ENCODE measurements at places on chromosomes 13 and 19. TPM values are rescaled to one million over a fixed set of nuclear protein-coding genes. Genes with fewer than 3 reads are reported as not detected.
A peak's percentile ranks its signal among the peaks of the same experiment; 100 is the strongest.

GRCh38 chr13:21717817-21718216 is 46.9 kb downstream of the FGF9 start:
- no peak overlapping the region for H3K4me3 ChIP-seq
- H3K36me3 ChIP-seq: no peaks in the 10 kb centered on the region
- no peaks in the 10 kb centered on the region for H3K27me3 ChIP-seq

DNA sequence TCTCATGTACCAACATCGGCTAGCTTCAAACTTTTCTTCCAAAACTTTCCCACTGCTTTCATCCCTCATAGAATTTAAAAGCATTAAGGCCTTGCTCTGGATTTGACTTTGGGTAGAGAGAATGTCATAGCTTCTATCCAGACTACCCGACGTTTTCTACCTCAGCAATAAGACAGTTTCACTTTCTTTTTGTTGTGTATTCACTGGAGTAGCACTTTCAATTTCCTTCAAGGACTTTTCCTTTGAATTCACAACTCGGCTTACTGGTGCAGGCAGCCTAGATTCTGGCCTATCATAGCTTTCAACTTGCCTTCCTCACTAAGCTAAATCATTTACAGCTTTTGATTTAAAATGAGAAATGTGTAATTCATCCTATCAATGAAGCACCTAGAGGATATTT is 420.4 kb upstream of the GPC6 start:
- no peak overlapping the region for H3K27ac ChIP-seq
- no peaks in the 10 kb centered on the region for H3K27me3 ChIP-seq
- H3K36me3 ChIP-seq: no peaks in the 10 kb centered on the region

DNA sequence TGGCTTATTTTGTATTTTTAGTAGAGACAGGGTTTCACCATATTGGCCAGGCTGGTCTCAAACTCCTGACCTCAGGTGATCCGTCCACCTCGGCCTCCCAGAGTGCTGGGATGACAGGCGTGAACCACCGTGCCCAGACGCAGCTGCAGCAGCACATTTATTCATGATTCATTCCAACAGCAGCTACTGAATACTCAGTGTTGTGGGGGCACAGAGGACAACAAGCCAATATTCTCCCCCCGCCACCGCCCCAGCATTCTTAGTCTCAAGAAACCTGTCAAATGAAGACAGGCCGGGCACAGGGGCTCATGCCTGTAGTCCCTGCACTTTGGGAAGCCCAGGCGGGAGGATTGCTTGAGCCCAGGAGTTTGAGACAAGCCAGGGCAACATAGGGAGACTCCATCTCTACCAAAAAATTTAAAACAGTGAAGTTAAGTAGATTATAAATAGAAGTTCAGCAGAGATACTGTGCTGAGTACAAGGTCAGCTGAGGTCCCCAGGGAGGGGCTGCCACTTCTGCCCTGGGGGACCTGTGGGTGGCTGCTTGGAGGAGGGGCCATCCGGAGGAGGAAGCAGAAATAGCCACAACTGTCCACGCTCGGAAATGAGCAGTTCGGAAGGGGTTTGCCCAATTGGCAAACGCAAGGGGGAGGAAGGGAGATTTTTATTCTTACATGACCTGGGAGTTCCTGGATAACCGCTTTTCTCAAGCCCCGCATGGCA is 4.3 kb downstream of the DOT1L start:
- H3K27me3 ChIP-seq: no peaks in the 10 kb centered on the region
- H3K27ac ChIP-seq: peak overlapping the region; percentile 75
- no peak for DNase-seq
- peak overlapping the region; percentile 37 for H3K4me3 ChIP-seq
- peaks cover under 1% of the 10 kb centered on the region for H3K36me3 ChIP-seq
- peaks cover 65% of the 10 kb centered on the region for H3K4me1 ChIP-seq

- no peaks in the 10 kb centered on the region for H3K4me1 ChIP-seq
- no peaks in the 10 kb centered on the region for H3K27me3 ChIP-seq
- H3K36me3 ChIP-seq: no peaks in the 10 kb centered on the region
- DNase-seq: no peak
- H3K27ac ChIP-seq: no peak overlapping the region
Measured at GRCh38 chr13:31209841-31210210, 10.1 kb downstream of the B3GLCT start.

DNA sequence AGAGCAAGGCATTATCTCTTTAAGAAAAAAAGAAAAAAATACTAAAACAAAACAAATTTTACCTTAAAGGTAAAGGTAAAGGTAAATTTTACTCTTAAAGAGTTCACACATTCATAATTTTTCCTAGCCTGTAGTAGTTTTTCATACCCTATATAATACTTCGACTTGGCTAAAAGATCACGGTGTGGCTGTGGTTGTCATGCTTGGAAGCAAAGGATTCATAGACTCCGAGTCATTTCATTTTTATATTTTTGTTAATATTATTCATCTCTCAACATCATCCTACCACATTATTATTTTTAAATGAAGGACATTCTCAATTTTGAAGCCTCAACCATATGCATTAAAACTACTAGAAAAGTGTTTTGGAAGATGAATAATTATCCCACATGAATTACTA is 52.7 kb downstream of the PIBF1 start:
- no peak overlapping the region for H3K27ac ChIP-seq
- H3K4me1 ChIP-seq: no peaks in the 10 kb centered on the region
- peaks cover 15% of the 10 kb centered on the region for H3K36me3 ChIP-seq
- DNase-seq: no peak
- H3K4me3 ChIP-seq: no peak overlapping the region

DNA sequence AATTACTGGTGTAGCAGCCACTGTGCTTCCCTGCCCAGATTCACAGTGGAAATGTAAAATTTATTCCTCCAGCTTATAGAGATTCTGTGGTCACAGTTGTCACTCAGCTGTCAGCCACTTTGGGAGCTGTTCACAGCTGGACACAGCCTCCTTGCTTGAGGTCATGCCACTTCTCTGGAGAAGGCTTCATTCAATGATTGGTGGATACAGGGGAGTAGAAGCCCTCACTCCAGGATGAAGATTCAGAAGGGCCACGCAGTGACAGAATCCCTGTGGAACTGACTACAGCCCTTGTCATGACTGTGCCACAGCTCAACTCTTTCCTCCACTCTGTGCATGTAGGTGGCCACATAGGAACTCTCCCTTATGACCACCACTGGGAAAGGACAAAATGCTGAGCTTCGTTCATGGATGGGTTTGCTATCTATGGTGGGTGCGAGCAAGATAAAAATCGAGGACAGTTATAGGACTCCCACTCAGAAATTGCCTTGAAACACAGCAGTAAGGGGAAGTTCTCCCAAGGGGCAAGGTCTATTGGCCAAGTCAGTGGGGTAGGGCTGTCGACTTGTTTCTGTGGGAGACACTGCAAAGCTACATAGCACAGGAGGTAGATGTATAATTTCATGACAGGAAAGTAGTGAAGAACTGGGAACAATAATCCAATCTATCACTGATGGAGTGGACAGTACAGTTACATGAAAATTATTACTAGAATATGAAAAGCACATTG is 98.7 kb downstream of the CCNA1 start:
- no peak for DNase-seq
- H3K27ac ChIP-seq: no peak overlapping the region
- no peaks in the 10 kb centered on the region for H3K4me1 ChIP-seq
- H3K27me3 ChIP-seq: no peaks in the 10 kb centered on the region
- no peak overlapping the region for H3K4me3 ChIP-seq
- H3K36me3 ChIP-seq: no peaks in the 10 kb centered on the region

DNA sequence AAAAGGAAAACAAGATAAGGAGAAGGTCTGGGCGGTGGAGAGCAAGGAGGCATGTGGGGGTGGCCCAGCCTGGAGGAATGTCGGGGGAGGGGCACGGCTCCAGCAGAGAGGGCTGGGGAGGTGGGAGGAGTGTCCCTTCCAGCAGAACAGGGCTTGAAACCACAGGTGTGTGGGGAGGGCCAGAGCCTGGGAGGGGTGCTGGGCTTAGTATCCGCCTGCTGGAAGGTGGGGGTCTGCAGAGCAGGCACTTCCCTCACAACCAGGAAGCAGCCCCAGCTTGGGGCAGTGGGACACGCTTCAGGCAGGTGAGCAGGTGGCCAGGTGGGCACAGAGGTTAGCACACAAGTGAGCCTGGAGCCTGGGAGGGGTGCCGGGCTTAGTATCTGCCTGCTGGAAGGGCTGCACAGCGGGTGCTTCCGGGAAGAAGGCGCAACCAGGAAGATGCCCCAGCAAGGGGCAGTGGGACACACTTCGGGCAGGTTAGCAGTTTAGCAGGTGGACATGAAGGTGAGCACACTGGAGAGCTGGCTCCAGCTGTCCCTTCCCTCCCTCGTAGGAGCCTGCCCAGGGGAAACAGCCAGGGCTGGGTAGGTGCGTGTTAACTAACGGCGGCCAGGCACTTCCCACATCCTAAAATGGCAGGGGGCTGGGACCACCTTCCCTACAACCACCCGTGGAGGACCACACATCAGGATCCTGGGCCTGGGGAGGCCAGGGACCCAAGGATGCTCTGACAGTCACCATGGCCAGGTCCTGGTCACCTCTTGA is 3.0 kb downstream of the GAS6 start:
- H3K4me1 ChIP-seq: peaks cover 12% of the 10 kb centered on the region
- no peak overlapping the region for H3K4me3 ChIP-seq
- DNase-seq: no peak
- no peaks in the 10 kb centered on the region for H3K36me3 ChIP-seq
- peaks cover 15% of the 10 kb centered on the region for H3K27me3 ChIP-seq

DNA sequence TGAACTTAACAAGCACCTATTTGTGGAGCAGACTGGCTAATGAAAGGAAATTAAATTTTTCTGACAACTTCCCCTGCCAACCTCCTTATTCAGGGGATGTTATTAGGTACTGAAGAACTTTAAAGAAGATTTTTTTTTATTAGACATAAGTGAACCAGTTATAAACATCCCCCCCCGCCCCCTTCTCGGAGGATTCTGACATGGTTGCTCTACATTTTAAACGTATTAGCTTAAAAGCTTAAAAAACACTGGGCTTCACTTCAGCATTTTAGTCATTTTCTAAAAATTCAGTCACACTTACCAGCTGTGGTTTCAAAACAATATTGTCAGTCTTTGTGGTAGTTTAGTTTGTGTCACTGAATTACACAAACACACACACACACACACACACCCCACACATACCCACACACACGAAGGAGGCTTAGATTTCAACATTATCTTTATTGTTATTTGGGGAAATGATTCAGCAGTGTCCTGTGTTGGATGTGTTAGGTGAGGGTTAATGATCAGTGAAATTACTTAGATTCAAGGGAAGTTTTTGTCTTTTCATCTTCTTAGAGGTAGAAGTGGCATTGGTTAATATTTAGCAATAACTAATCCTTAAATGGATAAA is 145.7 kb downstream of the PCCA start:
- H3K4me1 ChIP-seq: no peaks in the 10 kb centered on the region
- no peak overlapping the region for H3K27ac ChIP-seq
- DNase-seq: peak; percentile 6
- H3K27me3 ChIP-seq: no peaks in the 10 kb centered on the region
- no peaks in the 10 kb centered on the region for H3K36me3 ChIP-seq
- no peak overlapping the region for H3K4me3 ChIP-seq

DNA sequence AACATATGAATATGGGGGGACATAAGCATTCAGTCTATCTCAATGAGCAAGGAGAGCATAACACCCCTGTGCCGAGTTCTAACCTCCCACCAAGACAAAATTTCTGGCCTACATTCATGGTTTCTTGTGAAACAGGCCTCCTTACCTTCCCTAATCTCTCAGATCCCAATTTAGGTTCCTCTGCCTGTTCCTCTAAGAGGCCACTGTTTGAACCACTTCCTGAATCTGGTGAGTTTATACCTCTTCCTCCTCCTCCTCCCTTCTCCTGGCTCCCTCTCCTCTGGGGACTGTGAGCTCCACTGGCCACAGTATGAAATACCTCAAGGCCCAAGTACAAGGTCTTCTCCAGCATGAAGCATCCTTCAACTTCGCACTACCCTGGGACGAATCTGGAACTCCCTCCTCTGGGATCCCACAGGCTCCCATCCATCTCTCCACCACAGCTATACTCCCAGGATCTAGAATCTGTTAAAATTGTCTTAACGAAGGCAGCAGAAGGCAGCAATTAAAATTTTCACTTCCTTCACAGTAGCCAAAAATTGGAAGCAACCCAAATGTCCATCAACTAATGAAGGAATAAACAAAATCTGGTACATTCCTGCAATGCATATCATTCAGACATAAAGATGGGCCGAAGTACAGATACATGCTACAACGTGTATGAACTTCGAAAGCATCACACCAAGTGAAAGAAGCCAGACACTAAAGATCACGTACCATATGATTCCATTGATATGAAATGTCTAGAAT is 7.8 kb upstream of the SIGLECL1 start:
- H3K4me1 ChIP-seq: no peaks in the 10 kb centered on the region
- H3K27ac ChIP-seq: no peak overlapping the region
- no peaks in the 10 kb centered on the region for H3K36me3 ChIP-seq
- no peaks in the 10 kb centered on the region for H3K27me3 ChIP-seq
- H3K4me3 ChIP-seq: no peak overlapping the region
- no peak for DNase-seq

GRCh38 chr13:78147905-78148304 is 229.3 kb upstream of the EDNRB start:
- no peak overlapping the region for H3K4me3 ChIP-seq
- no peaks in the 10 kb centered on the region for H3K36me3 ChIP-seq
- no peak overlapping the region for H3K27ac ChIP-seq
- H3K4me1 ChIP-seq: no peaks in the 10 kb centered on the region
- H3K27me3 ChIP-seq: no peaks in the 10 kb centered on the region
- DNase-seq: no peak

GRCh38 chr19:1945899-1946298 is 4.9 kb downstream of the CSNK1G2 start:
- H3K4me3 ChIP-seq: no peak overlapping the region
- DNase-seq: no peak
- H3K27me3 ChIP-seq: no peaks in the 10 kb centered on the region
- H3K27ac ChIP-seq: no peak overlapping the region

- H3K4me3 ChIP-seq: no peak overlapping the region
- H3K27ac ChIP-seq: no peak overlapping the region
- H3K36me3 ChIP-seq: peaks cover 84% of the 10 kb centered on the region
- no peak for DNase-seq
- H3K4me1 ChIP-seq: no peaks in the 10 kb centered on the region
Measured at GRCh38 chr19:49999371-50000010, 25.7 kb downstream of the VRK3 start.

DNA sequence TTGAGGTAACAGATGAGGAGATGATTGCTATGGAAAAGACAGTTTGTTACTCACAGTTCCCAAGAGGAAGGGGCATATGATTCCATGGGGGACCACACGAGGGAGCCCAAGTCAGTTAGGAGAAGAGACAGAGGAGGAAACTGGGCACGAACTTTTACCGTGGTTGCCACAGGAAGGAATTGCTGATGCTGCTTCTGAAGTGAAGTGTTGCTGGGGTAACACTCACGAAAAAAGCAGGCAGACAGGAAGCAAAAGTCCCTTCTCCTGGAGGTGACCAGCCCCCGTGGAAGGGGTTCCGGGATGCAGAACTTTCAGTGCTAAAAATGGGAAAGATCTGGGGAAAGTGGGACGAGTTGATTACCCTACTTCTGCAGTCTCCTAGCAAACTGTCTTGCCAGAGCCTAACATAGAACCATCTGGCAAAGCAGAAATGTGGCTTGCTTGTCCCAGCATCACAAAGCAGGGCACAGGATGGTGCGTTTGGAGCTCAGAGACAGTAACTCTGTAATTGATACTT is 35.4 kb upstream of the MAP3K10 start:
- DNase-seq: no peak
- no peaks in the 10 kb centered on the region for H3K4me1 ChIP-seq
- H3K27me3 ChIP-seq: no peaks in the 10 kb centered on the region
- H3K4me3 ChIP-seq: no peak overlapping the region
- H3K27ac ChIP-seq: no peak overlapping the region

GRCh38 chr13:37123337-37123736 is 17.9 kb upstream of the CSNK1A1L start:
- no peaks in the 10 kb centered on the region for H3K4me1 ChIP-seq
- H3K27ac ChIP-seq: no peak overlapping the region
- no peak for DNase-seq
- H3K4me3 ChIP-seq: no peak overlapping the region
- H3K27me3 ChIP-seq: no peaks in the 10 kb centered on the region

Gene CCDC106
- 0.99 TPM for total RNA-seq

Gene CEACAM20
- total RNA-seq: not detected

Gene CACNG7
- not detected for total RNA-seq

Gene GIPC3
- 0.52 TPM for total RNA-seq

Gene PLK5
- total RNA-seq: not detected

All from CD4-positive, CD25-positive, alpha-beta regulatory T cell (primary cell).